Activated T-helper 9 cell treated with anti-CD3 and anti-CD28 coated beads, Interleukin-2, amount 50 U/mL, for 16 hours (primary cell): ENCODE measurements at places on chromosomes 7 and 10.

DNA sequence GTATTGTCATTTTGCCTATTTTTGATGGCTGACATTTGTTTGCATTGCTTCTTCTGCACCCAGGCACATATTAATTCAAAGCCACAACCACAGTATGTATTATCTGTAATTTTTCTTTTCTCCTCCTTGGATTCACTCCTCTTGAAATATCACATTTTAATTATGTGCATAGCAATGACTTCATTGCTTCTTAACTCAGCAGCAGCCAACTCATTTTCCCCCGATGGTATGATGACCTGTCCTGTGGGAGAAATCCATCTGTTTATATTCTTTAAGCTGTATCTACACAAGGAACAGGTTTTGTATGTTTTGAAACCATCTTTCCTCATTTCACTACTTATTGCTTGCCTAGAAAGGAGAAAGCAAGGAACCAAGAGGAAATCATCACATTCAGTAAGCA lies 588.8 kb downstream of the INHBA start:
- DNase-seq = no peak

GRCh38 chr10:57260175-57260574 lies 899.1 kb upstream of the ZWINT start:
- no peak for DNase-seq

DNA sequence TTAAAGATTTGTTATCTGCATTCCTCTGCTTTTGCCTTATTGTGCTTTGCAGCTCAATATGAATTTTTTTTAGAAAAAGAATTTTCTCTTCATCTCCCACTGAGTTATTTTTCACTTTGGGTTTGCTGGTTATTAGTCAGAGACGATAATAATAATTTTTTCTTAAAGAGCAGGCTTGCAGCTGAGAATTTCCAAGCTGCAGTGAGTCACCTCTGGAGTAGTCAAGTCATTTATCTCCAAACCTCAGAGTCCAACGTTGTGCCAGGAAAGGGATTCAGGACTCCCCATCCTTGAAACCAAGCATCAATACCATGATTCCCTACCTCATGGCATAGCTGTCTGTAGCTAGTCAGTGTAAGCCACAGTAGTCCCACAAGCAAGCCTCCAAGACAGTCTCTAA lies 15.2 kb upstream of the EGR2 start:
- no peak for DNase-seq

DNA sequence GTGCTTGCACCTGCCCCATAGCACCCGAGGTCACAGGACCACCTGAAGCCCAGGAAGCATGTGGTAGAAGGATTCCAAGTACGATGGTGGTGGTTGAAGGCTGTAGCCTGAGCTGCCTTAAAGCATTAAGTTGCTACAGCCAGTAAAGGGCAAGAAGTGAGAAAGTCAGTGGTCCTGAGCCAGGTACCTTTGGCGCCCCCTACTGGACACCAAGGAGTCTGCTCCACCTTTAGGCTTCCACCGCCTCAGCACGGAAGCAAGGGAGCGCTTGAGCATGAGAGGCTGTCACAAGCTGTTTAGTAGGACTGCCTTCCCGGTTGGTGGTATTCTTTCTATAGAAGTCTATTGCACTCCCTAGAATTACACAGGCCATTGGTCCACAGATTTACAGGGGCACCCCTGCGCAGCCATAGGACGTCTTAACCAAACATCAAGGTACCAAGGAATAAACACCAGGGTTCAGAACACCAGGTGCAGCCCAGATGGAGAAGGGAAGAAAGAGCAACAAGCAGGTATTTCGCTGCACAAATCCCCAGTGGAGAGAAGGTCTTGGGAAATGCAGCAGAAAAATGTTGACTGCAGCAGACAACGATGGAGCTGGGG lies 2.2 kb downstream of the CRTAC1 start:
- peak; percentile 27 for DNase-seq

- DNase-seq = no peak
Measured at GRCh38 chr10:46229144-46229563, 57.6 kb upstream of the ANTXRL start.

- DNase-seq = no peak
Measured at GRCh38 chr7:21828841-21829240, 116.9 kb downstream of the CDCA7L start.

DNA sequence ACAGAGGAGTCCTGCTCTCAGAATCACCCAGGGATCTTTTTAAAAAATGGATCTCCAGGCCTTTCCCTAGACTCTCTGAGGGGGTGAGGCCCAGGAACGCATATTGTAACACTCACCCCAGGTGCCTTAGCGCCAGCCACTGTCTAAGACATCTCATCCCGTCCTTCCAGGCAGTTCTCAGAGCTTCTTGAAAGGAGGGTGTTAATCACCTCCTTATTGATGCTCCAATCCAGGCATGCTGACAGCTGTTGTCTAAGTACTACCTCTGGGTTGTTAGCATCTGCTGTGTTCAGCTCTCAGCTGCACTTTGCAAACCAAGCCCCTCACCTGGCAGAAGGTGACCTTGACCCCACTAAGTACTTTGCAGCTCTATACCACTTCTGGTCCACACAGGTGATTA lies 36.0 kb downstream of the KIAA1549 start:
- no peak for DNase-seq

DNA sequence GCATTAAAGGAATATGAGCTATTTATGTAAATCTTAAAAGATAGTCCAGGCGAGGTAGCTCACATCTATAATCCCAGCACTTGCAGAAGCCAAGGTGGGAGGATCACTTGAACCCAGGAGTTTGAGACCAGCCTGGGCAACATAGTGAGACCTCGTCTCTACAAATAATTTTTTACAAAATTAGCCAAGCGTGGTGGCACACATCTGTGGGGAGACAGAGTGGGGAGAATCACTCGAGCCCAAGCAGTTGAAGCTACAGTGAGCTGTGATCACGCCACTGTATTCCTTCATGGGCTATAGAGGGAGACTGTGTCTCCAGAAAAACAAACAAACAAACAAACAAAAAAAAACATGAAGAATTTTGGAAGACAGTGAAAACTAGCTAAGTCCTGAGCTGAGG lies 28.4 kb downstream of the HERC4 start:
- DNase-seq = no peak

GRCh38 chr10:131858118-131858515 lies 42.7 kb upstream of the PPP2R2D start:
- DNase-seq = no peak

- DNase-seq = no peak
Measured at GRCh38 chr10:97353945-97354344, 19.4 kb upstream of the FRAT2 start.

DNA sequence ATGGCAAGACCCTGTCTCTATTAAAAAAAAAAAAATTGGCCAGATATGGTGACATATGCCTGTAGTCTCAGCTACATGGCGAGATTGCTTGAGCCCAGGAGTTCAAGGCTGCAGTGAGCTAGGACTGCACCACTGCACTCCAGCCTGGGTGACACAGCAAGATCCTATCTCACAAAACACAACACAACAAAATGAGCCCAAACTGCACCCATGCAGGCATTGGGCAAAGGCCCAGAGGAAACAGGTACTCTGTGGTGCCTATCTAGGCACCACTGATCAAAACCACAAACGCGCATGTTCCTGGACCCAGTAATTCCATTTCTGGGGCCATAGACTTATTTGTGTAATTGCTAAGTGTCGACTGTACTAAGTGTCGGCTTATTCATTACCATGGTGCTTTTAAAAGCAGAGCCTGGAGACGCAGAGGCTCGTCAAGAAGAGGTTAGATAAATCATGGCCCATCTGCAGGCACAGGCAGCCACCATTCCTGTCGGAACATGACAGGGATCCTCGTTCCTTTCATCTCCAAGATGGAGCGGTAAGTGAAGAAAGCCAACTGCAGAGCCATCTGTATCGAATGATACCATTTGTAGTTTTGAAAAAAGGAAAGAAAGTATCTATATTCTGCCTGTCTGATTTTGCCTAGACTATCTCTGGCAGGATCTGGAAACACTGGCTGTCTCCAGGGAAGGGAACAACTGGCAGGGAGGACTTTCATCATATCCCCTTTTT lies 160.4 kb upstream of the RHEB start:
- no peak for DNase-seq

DNA sequence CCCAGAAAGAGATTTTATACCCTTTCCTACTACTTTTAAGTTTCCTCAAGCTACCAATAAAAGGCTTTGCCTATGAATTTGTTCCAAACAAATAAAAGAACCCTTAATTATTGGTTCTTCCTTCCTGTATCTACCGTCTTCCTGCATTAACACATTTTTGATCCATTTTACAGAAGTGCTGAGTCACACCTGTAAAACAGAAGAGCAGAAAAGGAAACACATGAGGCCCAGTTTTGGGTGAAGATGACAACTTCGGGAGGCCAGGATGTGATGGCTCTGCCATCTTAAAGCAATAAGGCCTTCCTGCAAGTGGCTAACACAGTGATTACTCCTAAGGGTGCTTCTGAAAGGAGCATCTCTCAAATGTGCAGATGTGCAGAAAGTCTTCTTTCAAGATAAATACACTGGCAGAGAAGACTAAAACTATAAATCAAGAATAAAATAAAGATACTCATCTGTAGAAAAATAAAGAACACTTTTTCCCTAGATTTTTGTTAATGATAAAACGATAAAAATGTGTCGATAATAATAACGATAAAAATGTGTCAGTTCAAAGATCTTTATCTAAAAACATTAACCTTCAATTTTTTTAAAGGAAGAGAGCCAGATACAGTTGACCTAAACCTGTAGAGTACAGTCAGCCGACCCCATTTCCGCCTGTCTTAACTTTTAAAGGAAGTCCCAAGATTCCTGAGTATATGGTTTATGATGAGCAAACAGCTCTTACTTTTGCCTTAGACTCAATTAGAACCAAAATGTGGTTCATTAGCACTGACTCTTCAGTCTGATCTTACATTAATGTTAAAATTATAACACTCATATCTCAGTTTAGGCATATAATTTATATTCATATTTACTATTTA lies 108.6 kb downstream of the UBE2H start:
- no peak for DNase-seq

- DNase-seq = no peak
Measured at GRCh38 chr7:137846827-137847567, at the start of gene DGKI. DGKI (minus strand) TSS chr7:137846974.

- DNase-seq = no peak
Measured at GRCh38 chr7:105831824-105832535, 44.4 kb downstream of the ATXN7L1 start.

- DNase-seq = no peak
Measured at GRCh38 chr7:26182283-26182682, 18.3 kb downstream of the HNRNPA2B1 start.
